ENCODE measurements at places on chromosomes 1 and 21. TPM values are rescaled to one million over a fixed set of nuclear protein-coding genes. Genes with fewer than 3 reads are reported as not detected.

The NES gene
- total RNA-seq: 49.6 TPM

The TAS1R2 gene
- not detected for total RNA-seq

The SYCP1 gene
- total RNA-seq: not detected

The SETD4 gene
- total RNA-seq: 10.0 TPM

The DCST1 gene
- total RNA-seq: not detected

Measured in regular cardiac myocyte (primary cell).